Naive thymus-derived CD4-positive, alpha-beta T cell (primary cell): ENCODE measurements at places on chromosomes 2 and 18. TPM values are rescaled to one million over a fixed set of nuclear protein-coding genes. Genes with fewer than 3 reads are reported as not detected.

- H3K27ac ChIP-seq: peak overlapping the region; percentile 29
- DNase-seq: peak; percentile 57
- peaks cover 30% of the 10 kb centered on the region for H3K4me1 ChIP-seq
- H3K4me3 ChIP-seq: no peak overlapping the region
- H3K27me3 ChIP-seq: no peaks in the 10 kb centered on the region
- no peaks in the 10 kb centered on the region for H3K36me3 ChIP-seq
Measured at GRCh38 chr2:191051825-191052778, 38.1 kb upstream of the STAT1 start.

- no peak for DNase-seq
- no peak overlapping the region for H3K27ac ChIP-seq
- H3K4me3 ChIP-seq: no peak overlapping the region
- H3K4me1 ChIP-seq: no peaks in the 10 kb centered on the region
- no peaks in the 10 kb centered on the region for H3K36me3 ChIP-seq
Measured at GRCh38 chr2:127175041-127175721, 44.9 kb downstream of the CYP27C1 start.

GRCh38 chr2:54947136-54947535, 103.1 kb downstream of the RTN4 start:
- peaks cover 12% of the 10 kb centered on the region for H3K4me1 ChIP-seq
- no peak overlapping the region for H3K4me3 ChIP-seq
- no peaks in the 10 kb centered on the region for H3K36me3 ChIP-seq
- DNase-seq: no peak

DNA sequence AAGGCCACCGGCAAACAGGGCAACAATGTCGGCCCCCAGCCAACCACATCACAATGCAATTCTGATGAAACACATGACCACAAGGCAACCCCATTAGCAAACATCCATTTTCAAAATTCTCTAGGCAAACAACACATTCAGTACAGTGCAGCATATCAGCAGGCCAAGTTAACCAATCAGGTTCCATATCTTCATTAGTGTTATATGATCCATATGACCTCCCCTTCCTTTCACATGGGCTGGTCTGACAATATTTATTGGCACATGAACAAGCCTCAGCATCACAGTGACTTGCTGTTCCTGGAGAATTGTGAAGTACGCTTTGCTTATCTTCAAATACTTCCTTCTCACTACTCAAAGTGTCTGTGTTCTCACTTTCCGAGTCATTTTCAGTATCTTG, 19.8 kb downstream of the RNF103 start:
- no peaks in the 10 kb centered on the region for H3K4me1 ChIP-seq
- H3K27ac ChIP-seq: no peak overlapping the region
- no peak overlapping the region for H3K4me3 ChIP-seq

DNA sequence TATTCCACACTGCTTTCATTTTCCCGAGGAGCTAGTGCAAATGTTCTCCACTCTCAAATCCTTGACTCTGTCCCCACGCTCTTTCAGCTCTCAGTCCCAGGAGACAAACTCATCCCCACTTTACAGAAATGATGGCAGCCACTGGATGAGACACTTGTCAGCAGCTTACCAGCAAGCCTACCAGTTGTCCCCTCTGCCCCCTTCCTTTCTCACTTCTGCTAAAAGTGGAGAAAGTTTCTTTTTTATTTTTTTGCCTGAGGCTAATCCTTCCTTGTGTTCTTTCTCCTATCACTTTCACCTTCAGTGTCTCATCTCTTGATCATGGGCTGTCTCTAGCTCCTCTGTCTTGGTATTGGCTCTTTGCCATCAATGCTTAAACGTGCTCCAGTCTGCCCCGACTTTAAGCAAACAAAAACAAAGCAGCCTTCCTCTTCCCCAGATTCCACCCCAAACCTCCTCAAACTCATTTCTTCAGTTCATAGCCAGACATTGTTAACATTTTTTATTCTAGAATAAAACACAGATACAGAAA, 64.5 kb downstream of the TTC32 start:
- no peaks in the 10 kb centered on the region for H3K36me3 ChIP-seq
- no peak overlapping the region for H3K4me3 ChIP-seq
- H3K27me3 ChIP-seq: no peaks in the 10 kb centered on the region

The AQP12A gene
- not detected for polyA plus RNA-seq

GRCh38 chr2:197058777-197059300, 132.3 kb upstream of the PGAP1 start:
- DNase-seq: no peak
- no peaks in the 10 kb centered on the region for H3K27me3 ChIP-seq
- no peak overlapping the region for H3K4me3 ChIP-seq
- no peaks in the 10 kb centered on the region for H3K4me1 ChIP-seq

DNA sequence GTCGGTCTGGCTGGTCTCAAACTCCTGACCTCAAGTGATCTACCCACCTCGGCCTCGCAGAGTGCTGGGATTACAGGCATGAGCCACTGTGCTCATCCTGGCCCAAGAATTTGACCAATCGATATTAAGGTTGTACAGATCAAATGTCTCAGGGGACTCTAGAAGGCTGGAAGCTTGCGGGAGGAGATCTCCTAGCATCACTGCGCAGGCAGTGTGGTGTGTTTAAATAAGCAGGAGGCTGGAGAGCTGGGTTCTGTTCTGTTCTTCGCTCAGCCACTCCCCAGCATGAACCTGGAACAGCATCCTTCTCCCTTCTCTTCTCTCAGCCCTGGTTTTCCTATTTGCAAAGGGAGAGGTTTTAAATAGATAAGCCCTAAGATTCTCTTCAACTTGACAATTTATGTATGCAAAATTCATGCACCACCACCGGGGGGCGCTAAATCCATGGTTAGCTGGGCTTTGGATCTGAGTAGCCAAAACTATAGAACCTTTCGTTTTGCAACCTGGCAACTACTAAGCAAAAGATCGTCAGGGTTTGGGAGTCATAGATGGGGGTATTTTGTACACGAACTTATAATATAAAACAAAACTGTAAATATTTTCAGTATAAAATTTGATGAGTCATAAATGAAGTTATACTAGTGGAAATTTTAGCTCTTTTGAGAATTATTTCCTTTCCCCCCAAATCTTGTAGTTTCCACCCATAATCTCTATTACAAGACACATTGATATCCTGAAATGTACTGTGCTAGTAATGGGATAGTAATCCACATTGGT, 60.6 kb downstream of the SLC16A14 start:
- peak; percentile 54 for DNase-seq
- H3K27me3 ChIP-seq: no peaks in the 10 kb centered on the region
- no peak overlapping the region for H3K27ac ChIP-seq
- no peaks in the 10 kb centered on the region for H3K36me3 ChIP-seq

GRCh38 chr2:20838016-20838415, 15.1 kb upstream of the LDAH start:
- no peaks in the 10 kb centered on the region for H3K36me3 ChIP-seq
- peaks cover 3% of the 10 kb centered on the region for H3K27me3 ChIP-seq
- H3K27ac ChIP-seq: no peak overlapping the region
- DNase-seq: no peak
- no peaks in the 10 kb centered on the region for H3K4me1 ChIP-seq
- H3K4me3 ChIP-seq: no peak overlapping the region
